Putamen (tissue), 1 donor: ENCODE measurements at places on chromosomes 5 and 9.

- no peak for DNase-seq
These were observed 46.8 kb downstream of the TENT4A start for GRCh38 chr5:6759983-6760382.

- DNase-seq = no peak
These were observed 712.3 kb upstream of the WWC1 start for GRCh38 chr5:167578977-167579692.

DNA sequence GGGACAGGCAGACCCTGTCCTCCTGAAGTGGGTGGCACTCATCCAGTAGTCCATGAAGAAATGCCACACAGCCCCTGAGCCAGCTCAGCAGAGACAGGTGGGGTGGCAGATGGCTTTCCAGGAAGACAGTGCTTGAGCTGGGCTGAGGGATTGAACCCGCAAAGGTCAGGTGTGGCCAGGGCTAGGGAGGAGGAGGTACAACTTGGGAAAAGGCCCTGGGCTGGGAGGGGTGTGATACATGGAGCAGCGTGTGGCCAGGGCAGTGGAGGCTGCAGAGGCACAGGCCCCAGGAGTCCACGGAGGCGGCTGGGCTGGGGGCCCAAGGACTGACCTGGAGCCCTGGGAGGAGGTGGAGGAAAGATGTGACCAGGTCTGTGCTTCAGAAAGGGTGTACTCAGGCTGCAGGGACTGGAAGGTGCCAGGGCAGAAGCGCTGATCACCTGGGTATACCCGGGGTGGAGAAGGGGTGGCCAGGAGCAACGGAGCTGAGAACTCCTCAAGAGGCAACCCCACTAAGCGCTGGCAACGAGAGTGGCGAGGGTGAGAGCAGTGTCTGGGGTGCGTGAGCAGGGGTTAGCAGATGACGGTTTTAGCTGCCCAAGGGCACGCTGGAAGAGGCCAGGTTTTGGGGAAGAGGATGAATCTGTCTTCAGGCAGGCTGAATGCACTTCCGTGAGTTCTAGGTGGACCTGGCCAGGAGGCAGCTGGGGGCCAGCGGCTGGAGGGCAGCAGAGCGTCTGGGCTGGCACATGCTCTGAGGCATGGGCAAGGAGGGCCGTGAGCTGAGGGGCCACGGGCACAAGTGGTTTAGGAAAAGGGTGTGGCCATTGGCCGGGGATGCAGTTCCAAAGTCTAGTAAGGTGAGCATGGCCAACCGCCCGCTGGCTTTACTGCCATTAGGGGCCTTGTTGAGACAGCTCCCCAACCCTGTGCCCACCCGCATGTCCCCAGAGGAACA lies 3.9 kb upstream of the RABL6 start:
- no peak for DNase-seq

- DNase-seq = no peak
These were observed 9.1 kb downstream of the PTGES2 start for GRCh38 chr9:128118472-128118857.

DNA sequence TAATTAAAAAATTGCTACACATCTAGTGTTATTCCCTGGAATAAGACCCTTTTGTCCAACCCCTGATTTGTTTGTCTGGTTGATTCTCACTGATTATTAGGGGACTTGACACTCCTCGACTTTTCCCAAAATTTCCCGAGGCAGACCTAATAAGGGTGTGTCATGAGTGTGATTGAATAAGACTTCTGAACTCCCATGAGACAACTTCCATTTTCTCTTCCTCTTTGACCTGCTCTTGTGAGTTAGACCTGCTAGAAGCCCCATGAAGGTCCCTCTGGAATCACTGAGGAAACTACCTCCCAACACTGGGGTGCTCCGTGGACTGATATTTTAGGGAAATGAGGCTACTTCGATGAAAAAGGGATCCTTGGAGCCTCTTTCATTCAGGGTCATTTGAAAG lies 83.4 kb downstream of the MUSK start:
- no peak for DNase-seq

DNA sequence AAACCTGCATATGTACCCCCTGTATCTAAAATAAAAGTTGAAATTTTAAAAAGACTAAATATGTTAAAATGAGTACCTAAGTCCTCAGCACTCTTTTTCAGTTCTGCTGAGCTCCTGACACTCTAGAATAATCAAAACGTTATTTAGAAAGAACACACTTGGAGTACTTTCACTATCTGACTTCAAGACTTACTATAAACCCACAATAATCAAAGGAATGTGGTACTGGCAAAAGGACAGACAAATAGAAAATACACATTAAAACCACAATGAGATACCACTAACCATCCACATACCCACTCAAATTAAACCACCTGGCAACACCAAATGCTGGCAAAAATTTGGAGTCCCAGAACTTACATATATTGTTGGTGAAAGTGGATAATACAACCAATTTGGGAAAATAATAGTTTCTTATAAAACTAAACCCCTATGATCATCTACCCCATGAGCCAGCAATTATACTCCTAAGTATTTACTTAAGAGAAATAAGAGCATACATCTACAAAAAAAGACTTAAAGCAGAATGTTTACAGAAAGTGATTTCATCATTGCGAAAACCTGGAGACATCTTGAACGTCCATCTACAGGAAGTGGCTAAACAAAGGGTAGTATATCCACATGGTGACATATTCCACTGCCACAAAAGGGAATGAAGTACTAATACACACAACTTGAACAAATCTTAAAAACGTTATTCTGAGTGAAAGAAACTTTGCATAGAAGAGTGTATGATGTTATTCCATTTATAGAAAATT lies 12.8 kb upstream of the PRSS3 start:
- DNase-seq = no peak

- no peak for DNase-seq
These were observed 35.0 kb downstream of the RANBP17 start for GRCh38 chr5:170896779-170897178.

GRCh38 chr9:111928359-111928720 lies 31.7 kb downstream of the UGCG start:
- no peak for DNase-seq

DNA sequence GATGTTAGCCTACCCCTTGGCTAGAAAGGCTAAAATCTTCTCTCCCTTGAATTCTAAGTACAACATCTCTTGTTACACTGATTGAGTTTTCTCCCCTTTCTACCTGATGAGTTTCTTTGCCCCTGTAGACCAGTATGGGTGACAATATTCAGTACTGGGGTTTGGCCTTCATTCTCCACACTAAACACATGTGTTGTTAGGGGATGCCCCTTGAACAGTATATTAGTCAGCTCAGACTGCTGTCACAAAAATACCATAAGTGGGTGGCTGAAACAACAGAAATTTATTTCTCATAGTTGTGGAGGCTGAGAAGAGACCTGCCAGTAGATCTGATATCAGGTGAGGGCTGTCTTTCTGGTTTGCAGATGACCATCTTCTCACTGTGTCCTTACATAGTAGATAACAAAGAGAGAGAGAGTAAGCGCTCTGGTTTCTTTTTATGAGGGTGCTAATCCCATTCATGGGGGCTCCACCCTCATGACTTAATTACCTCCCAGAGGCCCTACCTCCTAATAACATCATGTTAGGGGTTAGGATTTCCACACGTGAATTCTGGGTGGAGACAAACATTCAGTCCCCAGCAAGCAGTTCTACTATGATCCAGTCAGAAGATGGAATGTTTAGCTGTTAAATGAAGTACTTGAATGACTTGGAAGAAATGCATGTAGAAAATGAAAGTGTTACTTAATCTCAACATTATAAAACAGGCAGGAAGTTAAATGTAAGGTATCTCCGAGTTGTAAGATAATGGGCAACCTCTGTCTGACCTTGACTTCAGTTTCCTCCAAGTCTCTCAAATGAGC lies 17.5 kb downstream of the VLDLR start:
- DNase-seq = no peak

GRCh38 chr9:112233769-112234168 lies 58.7 kb upstream of the SUSD1 start:
- no peak for DNase-seq

DNA sequence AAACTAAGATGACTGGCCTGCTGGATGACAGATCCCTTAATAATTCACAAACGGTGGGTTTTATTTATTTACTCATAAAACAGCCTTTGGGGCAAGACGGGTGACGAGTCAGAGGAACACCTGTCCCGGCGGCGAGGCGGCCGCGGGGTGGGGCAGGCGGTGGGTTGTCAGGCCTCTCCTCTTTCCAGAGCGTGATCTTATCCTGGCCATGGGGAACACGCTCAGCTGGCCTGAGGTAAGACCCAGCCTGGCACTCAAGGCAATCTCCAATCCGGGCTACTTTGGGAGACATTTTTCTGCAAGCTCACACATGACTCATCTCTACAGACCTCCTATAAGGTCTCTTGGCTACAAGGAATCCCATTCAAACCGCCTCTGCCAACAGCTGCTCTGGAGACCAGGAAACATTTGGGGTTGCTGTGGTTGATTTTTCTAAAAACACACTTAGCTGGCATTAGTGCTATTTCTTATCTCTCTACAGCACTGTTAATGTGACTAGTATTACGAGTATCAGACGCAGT lies 6.3 kb downstream of the RAPGEF1 start:
- DNase-seq = no peak

DNA sequence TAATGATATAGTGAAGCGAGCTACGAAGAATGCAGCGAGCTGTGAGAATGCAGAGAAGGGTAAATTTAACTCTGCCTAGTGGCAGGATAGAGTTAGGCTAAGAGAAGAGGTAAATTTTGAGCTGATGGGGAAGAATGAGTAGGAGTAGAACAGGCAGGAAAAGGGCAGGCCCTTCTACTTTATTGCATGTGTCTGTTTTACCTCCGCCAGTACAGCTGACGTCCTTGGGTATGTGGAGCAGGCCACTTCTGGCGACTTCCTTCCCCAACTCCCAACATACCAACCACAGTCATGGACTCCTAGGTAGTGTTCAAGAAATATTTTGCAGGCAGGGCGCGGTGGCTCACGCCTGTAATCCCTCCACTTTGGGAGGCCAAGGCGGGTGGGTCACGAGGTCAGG lies 37.9 kb upstream of the PIK3R1 start:
- DNase-seq = no peak

DNA sequence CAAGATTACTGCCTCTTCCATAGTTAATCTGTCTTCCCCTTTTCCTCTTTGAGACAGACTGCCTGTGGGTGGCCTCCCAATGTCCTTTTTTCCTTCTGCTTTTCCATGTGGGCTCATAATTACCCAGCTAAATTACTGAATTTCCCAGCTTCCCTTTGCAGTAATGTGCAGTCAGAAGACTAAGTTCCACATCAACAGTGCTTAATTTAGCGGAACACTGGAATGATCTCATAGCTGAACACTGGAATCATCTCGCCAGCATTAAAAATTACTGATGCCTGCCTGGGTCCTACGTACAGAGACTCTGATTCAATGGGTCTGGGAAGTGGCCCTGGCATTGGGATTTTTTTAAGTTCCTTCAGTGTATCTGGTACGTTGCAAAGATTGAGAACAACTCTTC lies 84.3 kb downstream of the DNAH5 start:
- no peak for DNase-seq

GRCh38 chr9:77440057-77440456 lies 208.1 kb downstream of the GNA14 start:
- DNase-seq = peak; percentile 28

GRCh38 chr5:73542020-73542419 lies 23.4 kb downstream of the ANKRA2 start:
- no peak for DNase-seq

DNA sequence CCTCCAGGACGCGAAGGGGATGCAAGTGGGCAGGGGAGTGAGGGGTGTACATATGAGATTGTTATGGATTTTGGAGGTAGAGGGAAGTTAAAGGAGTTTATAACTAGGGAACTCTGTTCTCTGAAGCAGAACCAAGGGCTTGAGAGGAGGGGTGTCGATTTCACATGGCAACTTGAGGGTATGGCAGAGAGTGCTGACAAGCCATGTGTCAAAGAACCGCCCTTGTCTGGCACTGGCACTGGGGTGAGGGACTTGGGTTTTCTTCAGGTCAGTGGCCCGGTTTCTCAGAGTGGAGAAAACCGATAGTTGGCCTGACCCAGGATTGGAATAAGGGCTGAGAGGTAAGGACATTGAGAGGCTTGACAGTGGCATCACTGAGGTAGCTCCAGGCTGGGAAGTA lies 47.7 kb upstream of the TESK1 start:
- DNase-seq = no peak

GRCh38 chr9:128629136-128629535 lies 27.5 kb downstream of the DYNC2I2 start:
- DNase-seq = no peak

DNA sequence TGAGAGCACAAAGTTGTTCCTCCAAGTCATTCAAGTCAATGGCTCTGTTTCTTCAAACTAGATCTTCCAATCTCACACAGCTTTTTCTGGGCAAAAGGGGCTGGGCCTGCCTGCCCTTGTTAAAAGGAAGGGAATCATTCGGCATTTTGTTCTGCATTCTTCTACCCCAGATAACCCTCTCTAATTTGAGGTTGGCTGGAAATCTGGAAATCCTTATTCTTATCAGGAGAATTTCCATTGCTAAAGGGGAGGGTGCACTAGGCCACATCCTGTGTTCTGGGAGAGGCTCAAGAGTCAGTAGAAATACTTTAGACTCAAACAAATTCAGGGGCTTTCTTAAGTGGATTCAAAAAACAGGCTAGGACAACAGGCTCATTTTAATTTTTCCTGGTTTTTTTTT lies 384.7 kb upstream of the ZNF462 start:
- no peak for DNase-seq

DNA sequence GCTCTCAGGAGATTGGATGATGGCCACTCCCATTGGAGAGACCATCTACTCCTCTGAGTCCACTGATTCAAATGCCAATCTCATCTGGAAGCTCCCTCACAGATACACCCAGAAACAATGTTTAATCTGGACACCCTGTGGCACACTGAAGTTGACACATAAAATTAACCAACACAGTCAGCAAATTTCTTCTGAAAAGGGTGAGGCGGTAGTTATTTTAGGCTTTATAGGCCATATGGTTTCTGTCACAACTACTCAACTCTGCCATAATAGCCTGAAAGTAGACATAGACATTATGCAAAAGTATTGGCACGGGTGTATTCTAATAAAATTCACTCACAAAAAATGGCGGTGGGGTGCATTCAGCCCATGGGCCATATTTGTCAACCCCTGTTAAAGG lies 244.5 kb upstream of the VLDLR start:
- DNase-seq = no peak

DNA sequence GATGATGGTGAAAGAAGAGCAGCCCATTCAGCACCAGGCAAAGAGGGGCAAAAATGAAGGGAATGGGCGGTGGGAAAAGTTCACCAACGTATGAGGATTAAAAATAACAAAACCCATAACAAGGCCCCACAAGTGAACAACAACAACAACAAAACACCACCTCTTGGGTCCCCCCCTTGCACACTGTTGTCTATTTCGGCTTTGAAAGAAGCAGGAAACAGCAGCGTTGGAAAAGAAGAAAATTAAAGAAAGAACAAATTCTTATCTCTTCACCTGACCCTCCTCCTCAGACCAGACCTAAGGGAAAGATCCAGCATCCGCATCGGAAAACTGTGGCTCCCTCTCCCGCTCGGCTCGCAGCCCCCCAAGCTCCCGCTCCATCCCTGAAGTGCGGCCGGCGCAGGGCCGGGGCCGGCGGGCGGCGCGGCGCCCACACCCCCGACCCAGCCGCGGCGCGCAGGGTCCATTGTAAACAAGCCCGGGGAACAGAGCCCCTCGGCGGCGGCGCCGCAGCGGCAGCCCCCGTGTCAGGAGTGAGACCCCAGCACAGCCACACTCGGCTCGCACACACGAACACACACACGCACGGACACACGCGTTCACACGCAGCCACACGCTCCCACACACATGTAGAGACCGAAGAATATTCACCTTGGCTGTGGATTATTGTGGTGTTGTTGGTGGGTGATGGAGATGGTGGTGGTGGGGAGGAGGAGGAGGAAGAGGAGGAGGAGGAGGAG lies 535 bp downstream of the RFX3 start:
- no peak for DNase-seq

GRCh38 chr9:105144076-105144475 lies 100.4 kb upstream of the SLC44A1 start:
- no peak for DNase-seq

GRCh38 chr9:88378317-88378716 lies 9.9 kb upstream of the SPIN1 start:
- no peak for DNase-seq
